Testis (tissue), 5 donors: ENCODE measurements at places on chromosomes 11 and 22. TPM values are rescaled to one million over a fixed set of nuclear protein-coding genes. Genes with fewer than 3 reads are reported as not detected.
A peak's percentile ranks its signal among the peaks of the same experiment; 100 is the strongest.

MAJIN gene
- 14.4 TPM for total RNA-seq

SPON1 gene
- total RNA-seq: 6.9 TPM

OR51B2 gene
- not detected for total RNA-seq

DGCR6 gene
- 9.8 TPM for total RNA-seq

MS4A18 gene
- total RNA-seq: 0.50 TPM

SMC1B gene
- total RNA-seq: 46.8 TPM

DNA sequence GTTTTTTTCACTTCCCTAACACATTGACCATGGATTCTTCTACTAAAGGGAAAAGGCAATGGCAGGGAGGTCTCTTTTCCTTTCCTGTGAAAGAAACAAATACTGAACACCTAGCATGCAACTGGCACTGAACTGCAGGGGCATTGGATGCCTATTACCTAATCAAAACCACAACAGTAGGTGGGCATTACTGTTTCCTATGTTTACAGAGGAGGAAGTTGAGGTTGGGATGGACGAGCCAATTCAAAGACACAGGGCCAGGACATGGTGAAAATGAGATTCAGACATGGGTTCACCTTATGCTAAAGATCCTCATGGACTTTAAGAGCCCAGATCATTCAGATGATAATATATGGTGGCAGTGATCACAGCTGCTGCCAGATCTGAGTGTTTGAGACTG, 407.0 kb downstream of the MIAT start:
- H3K27me3 ChIP-seq: no peaks in the 10 kb centered on the region
- H3K36me3 ChIP-seq: no peaks in the 10 kb centered on the region
- H3K27ac ChIP-seq: no peak overlapping the region
- no peak for DNase-seq
- H3K4me1 ChIP-seq: no peaks in the 10 kb centered on the region

DNA sequence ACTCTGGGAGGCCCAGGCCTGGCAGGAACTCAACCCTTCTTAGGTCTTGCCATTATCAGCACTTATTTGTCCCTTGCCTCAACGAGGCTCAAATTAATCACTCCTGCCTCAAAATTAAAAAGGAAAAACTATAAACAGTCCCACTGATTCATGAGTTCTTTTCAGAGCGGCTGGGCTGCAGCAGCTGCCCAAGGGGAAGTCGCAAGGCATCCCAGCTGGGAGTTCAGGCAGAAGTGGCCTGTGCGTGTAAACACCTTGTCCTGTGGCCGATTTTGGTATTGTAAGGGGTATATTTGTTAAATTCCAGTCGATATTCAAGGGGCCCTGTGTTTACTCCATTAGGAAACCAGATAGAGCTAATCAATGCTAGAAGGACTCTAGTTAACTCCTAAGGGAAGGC, 213.9 kb upstream of the CADM1 start:
- H3K36me3 ChIP-seq: no peaks in the 10 kb centered on the region
- no peak overlapping the region for H3K4me3 ChIP-seq
- H3K27ac ChIP-seq: no peak overlapping the region
- H3K27me3 ChIP-seq: no peaks in the 10 kb centered on the region

GRCh38 chr11:67572747-67573419, 10.7 kb upstream of the GSTP1 start:
- no peak overlapping the region for H3K27ac ChIP-seq
- no peak overlapping the region for H3K4me3 ChIP-seq
- no peaks in the 10 kb centered on the region for H3K36me3 ChIP-seq
- H3K27me3 ChIP-seq: no peaks in the 10 kb centered on the region
- no peaks in the 10 kb centered on the region for H3K4me1 ChIP-seq

DNA sequence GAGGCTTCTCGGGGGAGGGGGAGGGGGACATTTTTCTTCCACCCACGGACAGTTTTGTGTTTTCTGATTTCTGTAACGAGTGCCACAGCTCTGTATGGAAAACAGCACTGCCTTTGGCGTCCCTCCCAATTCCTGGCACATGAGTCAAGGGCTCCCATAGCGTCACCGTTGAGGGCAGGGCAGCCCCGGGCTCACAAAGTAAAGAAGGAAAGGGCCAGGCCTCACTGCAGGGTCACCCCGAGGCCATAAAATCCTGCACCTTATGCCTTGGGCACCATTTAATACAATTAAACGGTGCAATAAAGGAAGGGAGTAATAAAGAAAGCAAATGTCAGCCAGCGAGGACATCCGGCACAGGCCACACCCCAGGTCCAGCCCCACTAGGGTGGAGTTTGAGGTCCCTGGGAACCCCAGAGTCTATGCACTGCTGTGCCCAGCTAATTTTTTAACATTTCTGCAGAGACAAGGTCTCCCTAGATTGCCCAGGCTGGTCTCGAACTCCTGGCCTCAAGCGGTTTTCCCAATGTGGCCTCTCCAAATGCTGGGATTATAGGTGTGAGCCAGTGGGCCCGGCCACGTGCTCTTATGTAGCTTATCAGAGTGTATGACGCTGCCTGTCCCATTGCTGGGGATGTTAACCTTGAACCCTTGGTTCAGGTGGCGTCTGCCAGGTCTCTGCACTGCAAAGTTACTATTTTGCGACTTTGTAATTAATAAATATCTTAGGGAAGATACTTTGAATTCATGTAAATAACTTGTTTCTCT, 13.6 kb upstream of the MUC2 start:
- H3K27ac ChIP-seq: no peak overlapping the region
- H3K4me3 ChIP-seq: no peak overlapping the region
- no peak for DNase-seq

DNA sequence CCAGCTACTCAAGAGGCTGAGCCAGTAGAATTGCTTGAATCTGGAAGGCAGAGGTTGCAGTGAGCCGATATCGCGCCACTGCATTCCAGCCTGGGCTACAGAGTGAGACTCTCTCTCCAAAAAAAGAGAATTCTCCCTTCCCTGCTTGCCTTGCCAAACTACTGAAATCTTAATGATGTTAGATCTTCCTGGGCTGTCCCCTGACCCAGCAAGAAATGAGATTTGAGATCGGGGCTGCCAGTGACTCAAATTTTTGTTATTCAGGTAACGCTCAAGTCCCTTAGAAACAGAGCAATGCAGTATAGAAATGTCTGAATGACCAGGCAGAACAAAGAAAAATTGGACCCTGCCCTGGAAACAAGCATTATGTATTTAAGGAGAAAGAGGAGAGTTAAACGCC, 4.0 kb upstream of the RBFOX2 start:
- no peak overlapping the region for H3K4me3 ChIP-seq
- H3K27ac ChIP-seq: no peak overlapping the region
- H3K27me3 ChIP-seq: no peaks in the 10 kb centered on the region
- no peaks in the 10 kb centered on the region for H3K4me1 ChIP-seq
- H3K36me3 ChIP-seq: no peaks in the 10 kb centered on the region
- DNase-seq: no peak

DNA sequence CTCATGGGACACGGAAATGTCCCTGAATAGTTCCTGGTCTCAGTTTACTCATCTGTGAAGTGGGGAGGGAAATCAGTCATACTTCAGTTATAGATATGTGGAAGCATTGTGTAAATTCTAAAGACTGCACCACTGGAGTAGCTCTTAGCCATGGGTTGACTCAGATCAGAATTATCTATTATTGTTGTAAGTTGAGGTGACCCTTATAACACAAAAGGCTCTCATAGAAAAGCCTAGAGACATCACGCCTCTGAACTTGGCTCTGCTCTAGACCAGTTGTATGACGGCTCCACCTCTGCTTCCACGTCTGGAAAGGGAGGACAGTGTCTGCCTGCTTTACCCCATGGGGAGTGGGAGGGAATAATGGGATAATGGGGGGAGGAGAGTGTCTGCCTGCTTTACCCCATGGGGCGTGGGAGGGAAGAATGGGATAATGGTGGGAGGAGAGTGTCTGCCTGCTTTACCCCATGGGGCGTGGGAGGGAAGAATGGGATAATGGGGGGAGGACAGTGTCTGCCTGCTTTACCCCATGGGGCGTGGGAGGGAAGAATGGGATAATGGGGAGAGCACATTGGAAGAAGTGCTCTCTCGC, 98.2 kb downstream of the AMOTL1 start:
- H3K27ac ChIP-seq: no peak overlapping the region
- H3K36me3 ChIP-seq: no peaks in the 10 kb centered on the region
- H3K27me3 ChIP-seq: no peaks in the 10 kb centered on the region
- no peak overlapping the region for H3K4me3 ChIP-seq

GRCh38 chr11:26572770-26573402, 823 bp upstream of the MUC15 start:
- no peaks in the 10 kb centered on the region for H3K27me3 ChIP-seq
- no peaks in the 10 kb centered on the region for H3K36me3 ChIP-seq
- H3K4me1 ChIP-seq: no peaks in the 10 kb centered on the region
- H3K4me3 ChIP-seq: no peak overlapping the region

DNA sequence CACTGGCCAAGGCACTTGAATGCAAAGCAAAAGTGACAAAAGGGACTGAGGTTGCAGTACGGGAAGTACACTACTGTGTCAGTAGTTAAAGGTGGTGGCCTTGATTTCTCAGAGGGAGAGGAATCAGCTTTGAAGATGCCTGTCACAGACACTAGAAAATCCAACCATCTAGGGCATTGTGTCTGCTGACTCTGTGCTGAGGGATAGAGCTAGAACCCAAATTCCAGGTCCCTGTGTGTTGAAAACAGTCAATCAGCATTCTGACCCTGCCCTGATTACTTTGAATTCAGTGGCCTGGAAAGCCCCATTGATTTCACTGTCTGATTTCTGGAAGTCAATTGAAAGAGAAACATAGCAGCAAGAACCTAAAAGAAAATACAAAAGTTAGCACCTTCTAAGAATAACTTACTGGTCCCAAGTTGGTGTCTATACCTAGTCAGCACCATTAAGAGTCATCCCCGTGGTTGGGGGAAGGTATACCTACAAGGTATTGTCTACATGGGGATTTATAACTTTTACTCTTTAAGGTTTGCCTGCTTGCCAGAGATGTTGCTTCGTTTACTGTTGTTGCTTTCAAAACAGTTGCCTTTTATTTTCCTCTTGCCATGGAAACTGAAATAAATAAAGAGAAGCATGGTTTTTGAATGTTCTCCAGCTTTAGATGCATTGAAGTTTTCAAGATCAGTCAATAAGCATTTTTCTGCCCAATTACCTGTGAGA, 97.3 kb downstream of the PDHX start:
- no peaks in the 10 kb centered on the region for H3K27me3 ChIP-seq
- no peaks in the 10 kb centered on the region for H3K36me3 ChIP-seq
- no peak for DNase-seq
- H3K27ac ChIP-seq: no peak overlapping the region

DNA sequence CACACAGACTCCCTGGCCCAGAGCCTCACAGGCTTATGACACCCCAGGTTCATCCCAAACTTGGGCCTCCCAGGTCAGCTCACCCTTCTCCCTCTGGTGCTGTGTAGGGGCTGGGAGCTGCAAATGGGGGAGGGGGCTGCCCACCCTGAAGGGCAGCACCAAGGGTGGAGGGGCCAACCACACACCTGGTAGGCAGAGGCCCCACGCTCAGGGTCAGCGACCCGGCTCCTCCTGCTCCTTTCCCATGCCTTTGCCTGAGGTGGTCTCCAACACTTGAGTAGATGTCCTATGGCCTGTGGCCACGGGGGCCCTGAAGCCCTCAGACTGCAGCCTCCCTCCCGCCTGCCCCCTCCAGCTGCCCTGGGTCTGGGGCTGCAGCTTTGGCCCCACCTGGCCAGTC, 3.4 kb downstream of the DGCR6 start:
- H3K4me1 ChIP-seq: no peaks in the 10 kb centered on the region
- H3K36me3 ChIP-seq: no peaks in the 10 kb centered on the region
- no peak for DNase-seq
- no peaks in the 10 kb centered on the region for H3K27me3 ChIP-seq
- H3K27ac ChIP-seq: no peak overlapping the region

DNA sequence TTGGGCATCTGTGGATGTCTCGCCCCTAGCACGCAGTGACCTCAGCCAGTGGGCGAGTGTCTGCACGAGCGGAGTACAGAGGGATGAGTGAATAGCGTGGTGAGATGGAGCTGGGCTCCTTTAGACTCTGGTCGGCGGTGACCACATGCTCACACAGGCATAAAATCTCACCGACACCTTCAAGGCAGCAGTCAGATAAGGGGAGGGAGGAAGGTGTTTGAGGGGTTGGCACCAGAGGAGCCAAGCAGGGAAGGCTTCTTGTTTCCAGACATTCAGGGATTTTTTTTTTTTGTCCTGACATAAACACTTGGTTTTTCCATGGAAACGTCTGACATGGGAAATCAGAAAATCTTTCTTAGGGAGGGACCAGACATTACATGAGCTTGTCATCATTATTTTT, 35.8 kb downstream of the GRIK4 start:
- peaks cover 6% of the 10 kb centered on the region for H3K4me1 ChIP-seq
- no peak for DNase-seq
- no peaks in the 10 kb centered on the region for H3K27me3 ChIP-seq

GRCh38 chr11:66218036-66218435, 50.4 kb upstream of the RAB1B start:
- no peak for DNase-seq
- H3K4me3 ChIP-seq: no peak overlapping the region
- no peaks in the 10 kb centered on the region for H3K36me3 ChIP-seq

GRCh38 chr22:37848587-37849088, 581 bp upstream of the EIF3L start:
- H3K27ac ChIP-seq: peak overlapping the region; percentile 93
- H3K36me3 ChIP-seq: no peaks in the 10 kb centered on the region
- no peaks in the 10 kb centered on the region for H3K27me3 ChIP-seq
- peaks cover 18% of the 10 kb centered on the region for H3K4me1 ChIP-seq
- H3K4me3 ChIP-seq: peak overlapping the region; percentile 82
- DNase-seq: no peak

- H3K27ac ChIP-seq: no peak overlapping the region
- no peaks in the 10 kb centered on the region for H3K36me3 ChIP-seq
- no peaks in the 10 kb centered on the region for H3K4me1 ChIP-seq
- DNase-seq: no peak
- no peaks in the 10 kb centered on the region for H3K27me3 ChIP-seq
Measured at GRCh38 chr11:1854949-1855885, 2.3 kb downstream of the LSP1 start.

GRCh38 chr11:79894111-79894510, 453.3 kb upstream of the TENM4 start:
- no peak overlapping the region for H3K27ac ChIP-seq
- H3K4me3 ChIP-seq: no peak overlapping the region
- H3K27me3 ChIP-seq: no peaks in the 10 kb centered on the region
- no peaks in the 10 kb centered on the region for H3K36me3 ChIP-seq
- no peaks in the 10 kb centered on the region for H3K4me1 ChIP-seq

GRCh38 chr22:19291218-19291579, 320 bp downstream of the CLTCL1 start:
- peak overlapping the region; percentile 81 for H3K27ac ChIP-seq
- H3K4me1 ChIP-seq: peaks cover 20% of the 10 kb centered on the region
- peak; percentile 26 for DNase-seq
- H3K27me3 ChIP-seq: no peaks in the 10 kb centered on the region
- H3K4me3 ChIP-seq: peak overlapping the region; percentile 73
- H3K36me3 ChIP-seq: no peaks in the 10 kb centered on the region
